ENCODE measurements at places on chromosomes 1 and 21.

- no peak for DNase-seq
Observed at GRCh38 chr21:14072761-14073535, 137.8 kb downstream of the LIPI start.

- DNase-seq, result no peak
Observed at GRCh38 chr1:51336004-51336403, 5.6 kb upstream of the TTC39A start.

GRCh38 chr1:228430243-228430642 lies 13.6 kb upstream of the TRIM17 start:
- DNase-seq, result no peak

- DNase-seq, result no peak
Observed at GRCh38 chr1:238027366-238027765, 136.6 kb upstream of the ZP4 start.

GRCh38 chr1:3333903-3334302 lies 120.6 kb upstream of the ARHGEF16 start:
- no peak for DNase-seq

DNA sequence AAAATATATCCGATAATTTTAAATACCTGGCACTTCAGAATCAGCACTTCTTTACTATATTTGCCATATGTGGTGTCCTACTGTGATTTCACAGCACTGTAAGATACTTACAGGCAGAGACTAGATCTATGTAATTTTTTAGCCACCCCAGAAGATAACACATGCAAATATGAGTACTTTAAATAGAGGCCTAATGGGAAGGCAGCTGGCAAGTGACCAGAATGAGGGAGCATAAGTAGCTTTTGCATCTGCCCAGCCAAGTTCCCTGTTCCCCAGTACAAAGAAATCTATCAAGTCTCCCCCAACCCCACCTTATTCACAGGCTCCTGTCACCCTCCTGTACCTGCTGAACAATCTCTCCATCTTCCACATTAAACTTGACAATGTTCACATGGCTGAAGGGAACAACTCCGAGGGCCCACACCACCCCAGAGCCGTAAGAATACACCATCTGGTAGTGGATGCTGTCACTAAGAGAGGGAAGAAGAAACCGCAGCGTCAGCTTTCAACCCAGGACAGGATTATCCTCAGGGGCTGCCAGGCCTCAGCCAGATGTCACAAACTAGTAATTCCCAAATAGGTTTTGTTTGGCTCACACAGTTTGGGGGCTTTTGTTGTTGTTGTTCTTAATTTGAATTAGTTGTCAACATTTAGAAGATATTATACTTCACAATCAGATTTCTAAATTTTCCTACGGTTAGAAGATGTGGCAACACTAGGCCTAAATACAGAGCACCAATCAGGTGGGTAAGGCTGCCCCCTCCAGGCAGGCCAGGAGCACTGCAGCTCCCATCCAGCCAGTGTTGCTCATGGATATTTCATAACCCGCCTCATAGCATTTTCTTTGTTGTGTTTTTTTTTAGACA lies 10.4 kb downstream of the EMC1 start:
- peak; percentile 59 for DNase-seq

Measured in fibroblast of skin of scalp (primary cell).